Pons (tissue), 1 donor: ENCODE measurements at places on chromosomes 3 and 15.

GRCh38 chr3:15711281-15711680, 86.5 kb downstream of the ANKRD28 start:
- DNase-seq, result no peak

DNA sequence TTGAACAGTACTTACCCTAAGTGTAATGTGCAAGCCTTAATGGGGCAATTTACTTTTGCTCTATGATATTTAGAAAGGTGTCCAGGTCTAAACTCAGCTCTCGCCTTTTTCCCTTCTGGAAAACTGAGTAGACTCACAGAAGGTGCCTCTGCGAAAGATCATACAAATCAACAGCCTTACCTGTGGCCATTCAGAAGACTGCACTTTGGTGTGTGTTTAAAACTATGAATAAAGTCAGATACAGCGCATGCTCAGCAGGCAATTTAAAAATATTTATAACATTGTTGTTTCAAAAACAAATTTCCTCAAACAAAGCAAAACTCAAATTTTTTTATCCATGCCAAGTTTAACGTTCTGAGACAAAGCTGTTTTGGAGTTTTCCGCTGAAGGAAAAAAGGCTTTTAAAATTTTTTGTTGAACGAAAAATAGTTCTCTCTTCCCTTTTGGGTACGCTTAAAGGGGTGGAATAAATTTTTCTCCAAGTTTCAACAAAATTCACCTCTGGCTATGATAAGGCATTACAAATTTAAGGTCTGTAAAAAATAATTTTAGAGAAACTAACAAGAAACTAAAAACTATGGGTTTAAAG, 156.3 kb downstream of the TIGIT start:
- no peak for DNase-seq

- no peak for DNase-seq
Measured at GRCh38 chr3:142577696-142578328, 721 bp downstream of the ATR start.

DNA sequence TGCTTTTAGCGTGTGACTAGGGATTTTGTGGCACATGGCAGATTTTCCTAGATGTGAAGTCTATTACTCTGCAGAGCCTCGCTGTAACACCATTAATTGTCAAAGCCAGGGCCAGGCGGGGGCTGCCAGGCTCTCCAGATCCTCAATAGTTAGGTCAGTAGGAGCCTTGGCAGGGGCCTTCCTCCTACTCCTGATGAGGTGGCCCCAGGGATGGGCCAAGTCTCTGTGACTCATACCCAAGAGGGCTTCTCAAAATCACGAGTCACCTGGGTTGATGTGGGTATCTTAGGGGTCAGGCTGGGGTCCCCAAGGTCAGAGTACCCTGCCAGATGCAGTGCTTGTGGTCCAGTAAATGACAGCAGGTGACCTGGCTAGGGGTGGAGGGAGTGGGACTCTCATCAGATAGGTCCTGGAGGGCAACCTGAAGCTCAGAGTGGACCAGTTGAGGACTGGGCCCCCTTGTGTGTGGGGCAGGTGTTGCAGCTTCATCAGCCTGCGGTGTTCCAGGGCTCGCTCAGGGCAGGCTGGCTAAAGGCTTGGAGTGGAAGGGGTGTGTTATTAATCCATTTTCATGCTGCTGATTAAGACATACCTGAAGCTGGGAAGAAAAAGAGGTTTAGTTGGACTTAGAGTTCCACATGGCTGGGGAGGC, 88.5 kb upstream of the MYZAP start:
- no peak for DNase-seq

DNA sequence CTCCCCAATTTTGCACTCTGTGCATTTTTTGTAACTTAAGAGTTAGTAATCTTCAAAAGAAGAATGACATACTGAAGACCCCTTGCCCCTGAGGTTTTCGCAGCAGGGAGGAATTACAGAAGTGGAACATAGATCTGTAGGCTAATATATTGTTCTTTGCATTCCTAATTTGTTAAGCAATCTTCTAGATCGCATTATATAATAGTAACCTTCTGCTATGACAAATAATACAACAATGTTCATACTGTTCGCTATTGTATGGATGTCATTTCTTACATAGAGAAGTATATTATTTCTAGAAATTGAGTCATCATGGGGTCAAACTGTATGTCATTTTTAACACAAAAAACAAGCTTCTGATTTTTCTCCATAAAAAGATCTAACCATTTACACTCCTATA, 95.8 kb upstream of the TGFBR2 start:
- no peak for DNase-seq

- DNase-seq, result no peak
Measured at GRCh38 chr15:101168463-101168824, 83.4 kb downstream of the CHSY1 start.

DNA sequence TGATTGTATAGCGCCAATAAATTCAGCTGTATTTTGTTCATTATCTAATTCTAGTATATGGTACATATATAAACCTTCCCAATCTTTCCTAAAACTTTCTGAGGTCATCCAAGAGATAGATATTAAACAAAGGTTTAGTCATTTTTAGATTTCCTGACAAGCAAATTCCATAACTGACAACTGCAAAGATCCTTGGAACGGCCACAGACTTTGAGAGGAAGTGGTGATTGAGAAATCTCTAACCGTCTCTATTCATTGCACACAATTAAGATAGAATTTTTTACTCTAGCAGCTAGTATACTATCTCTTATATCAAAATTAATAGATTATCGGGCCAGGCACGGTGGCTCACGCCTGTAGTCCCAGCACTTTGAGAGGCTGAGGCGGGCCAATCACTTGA, 4.7 kb downstream of the CSNK1G1 start:
- DNase-seq, result no peak

DNA sequence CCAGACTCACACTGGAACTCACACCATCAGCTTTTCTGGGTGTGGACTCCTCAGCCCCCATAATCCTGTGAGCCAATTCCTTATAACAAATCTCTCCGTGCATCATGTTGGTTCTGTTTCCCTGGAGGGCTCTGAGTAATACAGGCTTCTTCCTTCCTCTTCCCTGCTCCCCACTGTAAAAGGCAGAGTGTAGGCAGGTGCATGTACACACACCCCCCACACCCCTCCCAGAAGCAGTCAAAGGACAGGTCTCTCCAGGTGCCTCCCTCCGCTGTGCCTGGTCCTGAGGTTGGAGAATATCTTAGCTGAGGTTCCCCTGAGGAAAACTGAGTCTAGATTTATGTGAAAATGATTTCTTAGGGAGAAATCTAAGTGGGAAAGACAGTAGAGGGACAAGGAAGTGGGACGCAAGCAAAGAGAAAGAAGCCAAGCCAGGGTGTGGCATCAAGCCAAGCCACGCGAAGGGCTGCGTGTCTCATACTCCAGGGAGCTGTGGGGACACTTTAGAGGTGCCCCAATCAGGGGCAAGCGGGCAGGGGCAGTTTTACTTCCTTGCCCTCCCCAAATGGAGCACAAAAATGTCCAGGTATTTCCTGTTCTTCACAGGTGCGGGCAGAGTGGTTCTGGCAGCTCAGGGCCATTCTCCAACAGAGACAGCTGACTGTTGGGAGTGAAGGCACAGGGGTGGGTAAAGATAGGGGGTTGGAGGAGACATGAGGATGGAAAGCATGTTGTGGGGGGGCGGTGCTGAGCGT, 86.6 kb downstream of the HMG20A start:
- peak; percentile 70 for DNase-seq

GRCh38 chr15:38699633-38700230, 135.1 kb upstream of the RASGRP1 start:
- peak; percentile 64 for DNase-seq

GRCh38 chr15:39430389-39430788, 150.5 kb upstream of the THBS1 start:
- no peak for DNase-seq
